ENCODE measurements at places on chromosomes 2 and 18.

DNA sequence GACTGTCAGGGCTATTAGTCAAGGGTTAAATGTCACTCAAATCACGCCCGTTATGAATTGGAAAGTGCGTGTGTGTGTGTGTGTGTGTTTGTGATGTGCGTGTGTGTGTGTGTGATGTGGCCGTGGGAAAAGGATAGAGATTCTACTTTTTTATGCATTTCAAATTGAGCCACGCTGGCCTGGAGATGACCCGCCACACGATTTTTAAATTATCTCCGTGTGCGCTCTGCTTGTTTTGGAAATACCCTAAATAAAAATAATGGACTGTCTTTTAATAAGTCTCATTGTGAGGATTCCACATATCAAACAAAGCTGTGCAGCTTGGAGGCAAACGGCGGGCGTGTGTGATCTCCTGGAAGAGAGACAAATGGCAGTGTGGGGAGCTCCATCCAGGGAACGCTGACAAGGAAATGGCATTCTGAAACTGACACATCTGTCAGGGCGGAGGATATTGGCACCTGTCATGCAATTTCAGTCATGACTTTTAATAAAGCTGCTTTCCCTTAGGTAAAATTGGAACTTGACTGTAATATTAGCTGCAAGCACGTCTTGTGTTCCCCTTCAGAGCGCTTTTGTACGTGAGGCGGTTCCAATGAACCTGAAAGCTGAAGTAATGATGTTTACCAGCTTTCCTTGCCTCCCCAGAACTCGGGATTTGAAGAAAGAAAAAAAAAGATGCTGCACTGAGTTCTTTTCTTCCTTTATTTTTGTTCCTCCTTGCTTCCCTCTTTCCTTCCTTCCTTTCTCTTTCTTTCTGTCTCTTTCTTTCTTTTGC is 381.8 kb upstream of the SMIM21 start:
- DNase-seq, result no peak

- DNase-seq, result no peak
Observed at GRCh38 chr2:33272001-33272400, 204.4 kb upstream of the RASGRP3 start.

DNA sequence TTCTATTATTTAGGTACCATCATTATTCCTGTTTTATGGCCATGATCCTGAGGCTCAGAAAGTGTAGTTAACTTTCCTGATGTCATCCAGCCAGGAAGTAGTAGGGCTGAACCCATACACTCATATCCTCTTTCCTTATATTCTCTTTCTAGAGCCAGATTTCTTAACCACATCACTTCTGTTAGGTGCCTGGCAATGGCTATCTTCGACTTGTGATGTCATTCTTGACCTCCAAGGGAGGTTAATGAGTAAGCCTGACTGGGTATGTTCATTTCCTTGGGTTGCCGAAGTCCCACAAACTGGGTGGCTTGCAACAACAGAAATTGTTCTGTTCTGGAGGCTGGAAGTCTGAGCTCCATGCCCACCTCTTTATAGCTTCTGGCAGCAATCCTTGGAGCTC is 43.4 kb downstream of the ITGB6 start:
- no peak for DNase-seq

DNA sequence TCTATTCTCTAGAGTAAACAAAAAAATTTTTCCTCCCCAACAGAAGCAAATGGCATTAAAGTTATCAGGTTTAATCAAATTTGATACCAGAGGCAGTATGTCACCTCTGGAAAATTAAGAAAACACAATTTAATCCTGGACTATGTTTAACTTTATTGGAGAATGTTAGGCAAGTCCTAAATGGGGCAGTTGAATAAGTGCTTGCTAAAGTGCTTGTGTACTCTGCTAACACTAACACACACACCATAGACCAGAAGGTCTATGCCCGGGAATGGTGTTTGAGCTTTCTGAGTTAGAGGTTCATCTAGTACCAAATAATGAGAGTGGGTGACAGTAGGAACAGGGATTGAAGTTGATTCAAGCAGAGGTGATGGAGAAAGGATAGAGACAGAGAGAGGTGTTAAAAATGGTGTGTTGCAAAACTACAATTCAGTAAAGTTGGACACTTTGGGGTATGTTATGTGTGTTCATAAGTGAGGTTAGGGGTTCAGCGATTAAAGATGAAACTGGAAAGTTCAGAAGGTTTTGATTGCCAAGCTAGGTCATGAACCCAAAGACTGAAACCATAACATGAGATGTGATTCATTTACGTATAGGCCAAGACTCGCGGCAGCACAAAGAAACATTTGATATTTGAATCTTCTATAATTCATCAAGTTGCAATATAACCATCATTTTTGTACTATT is 40.5 kb upstream of the PEX13 start:
- no peak for DNase-seq

- no peak for DNase-seq
Observed at GRCh38 chr2:233598952-233599351, 18.5 kb upstream of the UGT1A8 start.

DNA sequence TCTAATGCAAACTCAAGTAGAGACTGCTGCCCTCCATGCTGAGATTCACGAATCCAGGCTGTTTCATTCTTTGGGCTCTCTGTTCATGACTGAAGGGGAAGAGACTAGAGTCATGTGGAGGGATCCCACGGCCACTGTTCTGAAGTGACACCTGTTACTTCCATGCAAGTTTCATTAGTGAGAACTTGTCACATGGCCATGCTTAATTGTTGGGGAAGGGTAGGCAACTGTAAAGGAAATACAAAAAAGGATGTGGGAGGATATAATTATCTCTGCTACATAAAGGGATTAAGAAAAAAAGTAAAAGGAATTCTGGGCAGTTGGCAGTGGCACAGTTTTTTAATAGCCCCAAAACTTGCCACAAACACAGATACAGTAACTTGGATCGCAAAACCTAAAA is 28.0 kb upstream of the PSME4 start:
- DNase-seq, result no peak

- no peak for DNase-seq
Observed at GRCh38 chr2:152468899-152469692, 134.1 kb downstream of the FMNL2 start.

DNA sequence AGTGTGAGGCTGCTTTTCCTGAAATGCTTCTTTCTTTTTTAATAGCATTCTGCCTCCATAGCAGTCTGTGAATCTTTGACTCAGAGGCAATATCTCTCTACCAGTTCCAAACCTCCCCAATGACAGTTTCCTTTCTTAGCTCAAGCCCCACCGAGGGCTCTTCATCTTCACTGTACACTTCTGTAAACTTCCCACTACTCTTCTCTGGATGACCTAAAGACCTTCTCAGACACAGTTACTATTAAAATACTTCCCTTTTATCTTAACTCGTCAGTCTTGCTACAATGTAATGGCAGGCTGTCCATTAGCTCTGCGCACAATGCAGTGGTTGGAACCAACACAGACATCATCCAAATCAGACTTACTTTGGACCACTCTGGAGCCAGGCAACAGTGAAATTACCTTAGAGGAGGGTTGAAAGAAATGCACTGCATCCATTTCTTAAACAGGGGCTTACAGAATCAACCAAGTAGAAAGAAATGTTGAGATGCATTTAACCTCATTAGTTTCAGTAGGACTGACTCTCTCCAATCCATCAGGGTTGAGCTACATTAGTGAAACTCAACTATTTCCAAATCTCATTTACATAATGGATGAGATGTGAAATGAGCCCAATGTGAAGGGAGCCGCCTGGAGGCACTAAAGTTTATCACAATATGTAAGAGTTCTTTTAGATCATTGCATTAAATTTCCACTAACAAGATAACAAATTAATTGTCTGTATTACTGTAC is 343.8 kb downstream of the SETBP1 start:
- DNase-seq, result no peak

- DNase-seq, result no peak
Observed at GRCh38 chr2:216765761-216766262, 70.5 kb upstream of the IGFBP5 start.

GRCh38 chr18:78542204-78542603 is 437.4 kb upstream of the SALL3 start:
- DNase-seq, result no peak

- DNase-seq, result no peak
Observed at GRCh38 chr18:39406941-39407340, 1841.3 kb upstream of the CELF4 start.

DNA sequence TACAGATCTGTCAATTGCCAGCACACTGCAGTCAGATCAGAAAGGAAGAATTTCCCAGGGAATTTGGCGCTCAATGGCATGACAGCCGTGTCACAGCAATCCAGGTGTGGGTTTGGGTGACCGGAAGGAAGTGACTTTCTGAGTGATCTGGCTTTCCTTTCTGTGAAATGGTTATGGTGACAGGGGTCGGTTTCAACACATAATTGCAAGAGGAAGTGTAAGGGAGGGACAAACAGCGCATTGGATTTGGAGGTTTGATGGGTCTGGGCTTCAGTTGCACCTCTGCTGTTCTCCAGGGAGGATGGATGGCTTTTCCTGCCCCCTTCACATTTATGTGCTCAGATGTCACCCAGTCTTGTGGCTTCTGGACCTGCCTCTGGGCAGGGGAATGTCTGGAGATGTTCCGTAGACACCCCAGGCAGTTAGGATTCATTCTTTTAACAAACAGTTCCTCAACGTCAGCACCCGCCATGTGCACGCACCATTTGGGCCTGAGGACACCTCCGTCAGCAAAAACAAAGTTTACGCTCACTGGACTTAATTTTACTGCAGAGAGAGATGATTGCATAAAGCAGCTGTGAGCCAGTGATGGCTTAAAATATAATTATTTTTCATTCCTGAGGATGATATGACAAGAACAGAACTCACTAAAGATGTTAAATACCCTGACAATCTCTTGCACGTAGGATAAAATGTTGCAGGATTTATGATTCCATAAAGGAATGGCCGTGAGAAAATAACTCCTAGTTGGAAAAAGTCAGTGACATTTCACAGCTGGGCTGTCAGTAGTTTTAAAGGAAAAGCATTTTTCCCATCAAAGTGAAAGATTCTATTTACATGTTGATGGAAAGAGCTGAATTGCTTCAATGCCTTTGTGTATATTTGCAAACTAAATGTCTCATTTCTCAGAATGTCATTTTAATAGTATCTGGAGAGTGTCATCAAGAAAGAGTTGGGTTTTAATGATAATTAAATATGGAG is 36.9 kb downstream of the MBP start:
- DNase-seq, result no peak

GRCh38 chr2:25977768-25978167 is 4.5 kb downstream of the KIF3C start:
- DNase-seq, result peak; percentile 30

- DNase-seq, result no peak
Observed at GRCh38 chr2:44290261-44290660, 15.0 kb downstream of the SLC3A1 start.

DNA sequence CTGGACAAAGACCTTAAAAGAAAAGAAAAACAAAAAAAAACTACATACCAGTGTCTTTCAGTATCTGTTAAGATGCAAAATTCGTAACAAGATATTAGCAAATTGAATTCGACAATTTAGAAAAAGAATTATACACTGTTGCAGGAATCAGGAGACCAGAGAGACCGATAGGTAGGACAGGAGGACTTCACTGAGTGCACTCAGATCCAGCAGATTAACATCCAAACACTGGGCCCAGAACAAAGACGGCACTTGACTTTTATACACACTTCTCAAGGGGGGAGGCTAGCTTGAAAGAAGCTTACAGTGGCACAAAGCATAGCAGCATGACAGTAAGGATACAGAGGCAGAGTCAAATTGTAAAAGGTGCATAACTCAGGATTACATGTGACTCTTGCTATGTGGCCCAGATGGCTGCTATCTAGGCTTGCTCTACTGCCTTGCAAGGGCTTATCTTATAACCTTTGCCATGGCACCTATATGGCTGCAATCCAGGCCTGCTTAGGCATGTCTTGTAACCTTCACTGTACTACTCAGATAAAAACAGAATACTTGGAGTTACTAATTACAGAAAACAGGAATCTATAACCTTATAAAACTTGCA is 507.3 kb upstream of the LRRTM4 start:
- no peak for DNase-seq

DNA sequence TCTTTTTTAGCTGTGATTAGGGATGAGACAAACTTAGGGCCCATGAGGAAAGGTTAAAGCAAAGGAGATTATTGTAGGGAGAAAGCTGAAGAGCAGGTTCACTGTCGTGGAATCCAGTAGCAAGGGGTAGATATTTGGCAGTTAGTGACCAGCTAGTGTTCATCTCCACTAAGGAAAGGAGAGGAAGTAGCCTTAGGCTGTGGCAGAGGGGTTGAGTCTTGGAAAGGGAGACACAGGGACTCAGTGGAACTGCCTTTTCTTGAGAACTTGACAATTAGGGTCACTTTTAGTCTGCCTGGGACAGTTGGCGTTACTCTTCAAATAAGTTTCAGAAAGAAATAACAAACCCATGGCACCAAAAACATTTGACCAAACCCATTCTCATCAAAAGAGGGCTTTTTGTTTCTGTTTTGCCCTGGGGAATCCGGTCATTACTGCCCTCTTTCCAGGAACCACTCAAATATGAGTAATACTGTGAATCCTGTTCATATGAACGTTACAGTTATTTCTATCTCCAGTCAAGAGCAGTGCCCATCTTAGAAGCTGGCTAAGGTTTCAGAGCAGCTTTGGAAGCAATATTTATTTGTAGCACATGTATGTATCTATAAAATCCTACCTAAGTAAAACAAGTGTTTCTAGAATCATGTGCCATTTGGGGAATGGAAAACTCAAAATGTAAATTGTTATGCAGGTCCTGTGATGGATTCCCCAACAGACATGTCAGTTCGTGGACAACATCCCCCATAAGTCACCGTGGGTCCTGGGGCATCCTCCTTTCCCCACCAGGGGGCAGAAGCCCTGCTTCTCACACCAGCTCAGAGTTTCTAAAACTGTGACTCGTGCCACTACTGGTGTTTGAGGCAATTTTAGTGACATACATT is 77.3 kb upstream of the PHLPP1 start:
- DNase-seq, result no peak

DNA sequence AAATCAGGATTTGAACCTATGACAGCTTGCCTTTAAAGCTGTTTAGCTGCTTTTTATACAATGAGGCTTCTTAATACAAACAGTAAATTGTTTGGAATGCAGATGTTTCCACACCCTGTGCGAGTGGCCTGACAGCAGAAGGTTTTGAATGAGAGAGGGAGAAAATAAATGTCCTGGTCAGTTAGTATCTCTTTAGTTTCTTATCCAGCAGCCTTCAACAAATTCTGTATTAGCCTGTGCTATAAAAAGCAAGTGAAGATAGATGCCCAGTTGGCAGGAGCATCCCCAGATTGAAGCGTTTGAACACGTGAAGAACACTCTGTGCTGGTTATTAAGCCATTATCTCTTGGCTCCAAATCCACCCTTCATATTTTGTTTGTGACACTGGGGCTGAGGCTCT is 70.6 kb downstream of the CERS6 start:
- DNase-seq, result no peak

- no peak for DNase-seq
Observed at GRCh38 chr2:202064171-202064880, 8.7 kb upstream of the KIAA2012 start.

- DNase-seq, result no peak
Observed at GRCh38 chr2:54419388-54419787, 36.7 kb upstream of the SPTBN1 start.

All from NCI-H2171 (cell line).